ENCODE measurements at places on chromosomes 6 and 20.

- no peak for DNase-seq
Measured at GRCh38 chr6:47727391-47727790, 29.0 kb downstream of the ADGRF4 start.

- DNase-seq: no peak
Measured at GRCh38 chr6:42369568-42369967, 82.2 kb downstream of the TRERF1 start.

- DNase-seq: no peak
Measured at GRCh38 chr6:161853657-161854056, 579.8 kb upstream of the AGPAT4 start.

- no peak for DNase-seq
Measured at GRCh38 chr6:36492092-36492491, 49.3 kb downstream of the KCTD20 start.

DNA sequence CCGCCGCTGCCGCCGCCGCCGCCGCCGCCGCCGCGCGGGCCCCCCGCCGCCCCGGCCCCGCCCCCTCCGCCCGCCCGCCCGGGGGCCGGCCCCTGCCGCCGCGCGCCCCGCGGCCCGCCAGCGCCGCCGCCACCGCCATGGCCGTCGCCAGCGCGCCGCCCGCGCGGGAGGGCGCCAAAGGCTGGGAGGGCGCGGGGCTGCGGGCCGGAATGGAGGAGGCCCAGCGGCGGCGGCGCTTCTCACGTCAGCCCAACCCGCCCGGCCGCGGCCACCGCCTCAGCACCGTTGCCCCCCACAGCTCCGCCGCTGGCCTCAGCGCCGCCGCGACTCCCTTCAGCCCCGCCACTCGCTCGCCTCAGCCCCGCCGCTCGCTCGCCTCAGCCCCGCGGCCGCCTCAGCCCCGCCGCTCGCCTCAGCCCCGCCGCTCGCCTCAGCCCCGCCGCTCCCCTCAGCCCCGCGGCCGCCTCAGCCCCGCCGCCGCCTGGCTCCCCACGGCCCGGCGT, 258 bp downstream of the PHF10 start:
- peak; percentile 19 for DNase-seq

- no peak for DNase-seq
Measured at GRCh38 chr6:145809211-145809610, 5.4 kb downstream of the FBXO30 start.

- no peak for DNase-seq
Measured at GRCh38 chr20:2088891-2089290, 12.7 kb upstream of the STK35 start.

- no peak for DNase-seq
Measured at GRCh38 chr20:32387252-32387651, 29.1 kb downstream of the ASXL1 start.

DNA sequence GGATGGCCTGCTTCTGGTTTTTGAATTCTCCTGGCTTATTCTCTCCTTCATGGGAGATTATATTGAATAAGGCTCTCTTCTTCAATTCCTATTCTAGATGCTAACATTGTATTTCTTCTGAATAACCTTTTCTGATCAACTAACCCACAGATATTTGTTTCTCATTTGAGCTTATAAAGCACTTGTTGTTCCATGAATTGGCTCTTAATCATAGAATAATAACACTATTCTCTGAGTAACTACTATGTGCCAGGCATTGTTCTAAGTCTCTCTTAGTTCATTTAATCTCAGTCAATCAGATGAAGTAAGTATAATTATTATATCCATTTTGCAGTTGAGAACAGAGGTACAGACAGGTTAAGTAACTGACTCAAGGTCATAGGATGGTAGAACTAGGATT, 136.3 kb upstream of the MLIP start:
- DNase-seq: no peak

GRCh38 chr6:150116200-150116800, 26.5 kb upstream of the PPP1R14C start:
- DNase-seq: no peak

DNA sequence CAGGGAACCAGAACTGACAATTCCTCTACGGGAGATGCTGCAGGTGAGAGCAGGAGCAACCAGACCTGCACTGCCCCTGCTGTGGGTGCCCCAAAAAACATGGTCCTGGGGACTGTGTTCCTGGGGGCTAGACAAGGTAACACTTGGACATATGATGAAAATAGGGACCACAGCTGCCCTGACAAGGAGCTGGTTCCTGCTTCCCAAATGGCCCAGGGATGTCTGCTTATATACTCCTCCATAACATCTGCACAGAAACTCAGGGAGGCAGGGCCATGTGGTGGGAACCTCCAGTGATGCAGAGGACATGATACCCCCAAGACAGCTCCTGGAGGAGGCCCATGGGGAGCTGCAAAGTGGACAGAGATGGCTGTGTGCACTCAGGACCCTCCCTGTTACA, 19.8 kb downstream of the HLA-F start:
- no peak for DNase-seq

- DNase-seq: no peak
Measured at GRCh38 chr6:68279793-68280557, 355.1 kb upstream of the ADGRB3 start.

DNA sequence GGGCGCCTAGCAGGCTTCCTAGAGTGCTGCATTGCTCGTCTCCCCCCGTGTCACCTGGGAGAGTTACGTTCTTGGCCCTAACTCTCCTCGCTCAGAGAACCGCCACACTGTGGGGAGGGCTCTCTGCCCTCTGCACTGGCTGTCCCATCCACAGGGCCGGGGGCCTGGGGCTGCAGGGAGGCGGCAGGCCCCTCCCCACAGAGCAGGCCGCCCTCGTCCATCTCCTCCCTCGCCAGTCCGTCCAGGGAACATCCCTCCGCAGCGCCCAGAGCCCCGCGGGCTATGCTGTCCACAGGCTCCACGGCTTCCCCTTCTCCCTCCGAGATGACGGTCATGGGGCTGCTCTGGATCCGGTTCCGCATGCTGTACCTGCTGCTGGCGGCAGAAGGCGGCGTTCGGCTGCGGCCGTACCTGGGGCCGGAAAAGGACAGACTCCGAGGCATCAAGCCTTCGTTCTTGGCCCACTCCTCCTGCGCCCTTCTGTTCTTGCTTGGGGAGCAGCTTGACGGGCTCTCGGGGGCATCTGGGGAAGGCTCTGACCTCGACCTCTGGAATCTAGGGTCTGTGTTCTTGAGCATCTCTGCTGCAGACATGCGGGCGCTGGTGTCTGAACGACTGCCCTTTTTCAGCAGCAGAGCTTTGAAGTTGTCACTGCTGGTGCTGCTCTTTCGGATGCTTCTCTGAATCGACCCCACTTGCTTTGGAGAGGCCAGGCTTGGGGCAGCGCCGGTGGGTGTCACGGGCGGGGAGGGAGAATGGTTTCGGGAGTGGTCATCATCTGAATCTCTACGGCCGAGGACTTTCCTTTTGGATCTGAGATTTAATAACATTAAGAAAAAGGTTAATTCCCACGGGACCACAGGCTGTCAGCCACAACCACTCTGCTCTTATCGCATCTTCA, 20.2 kb downstream of the HEBP2 start:
- DNase-seq: no peak

DNA sequence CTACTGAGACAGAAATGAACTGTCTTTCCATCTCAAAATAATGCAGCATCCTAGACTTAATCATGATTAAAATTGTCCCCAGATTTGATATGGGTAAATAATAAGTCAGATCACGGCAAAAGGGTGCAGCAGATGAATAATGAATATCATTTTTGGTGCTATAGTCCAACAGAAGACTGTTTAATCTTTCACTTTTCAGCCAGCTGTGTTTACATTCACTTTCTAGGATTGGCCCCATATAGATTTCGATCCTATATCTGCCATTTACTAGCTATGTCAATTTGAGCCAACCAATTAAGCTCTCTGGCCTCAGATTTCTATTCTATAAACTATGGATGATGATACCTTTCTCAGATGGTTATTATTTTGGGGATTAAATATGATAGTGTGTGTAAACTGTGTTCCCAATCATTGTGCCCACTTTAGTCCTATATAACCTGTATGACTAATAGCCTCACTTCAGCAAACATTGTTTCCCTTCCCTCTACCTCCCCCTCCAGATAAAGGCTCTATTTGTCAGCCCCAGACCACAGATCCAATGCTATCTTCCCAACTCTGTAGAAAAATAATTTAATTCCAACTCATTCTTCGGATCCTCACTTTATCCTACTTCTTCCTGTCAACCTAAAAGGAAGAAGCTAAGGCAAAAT, 53.6 kb upstream of the NT5E start:
- DNase-seq: no peak

DNA sequence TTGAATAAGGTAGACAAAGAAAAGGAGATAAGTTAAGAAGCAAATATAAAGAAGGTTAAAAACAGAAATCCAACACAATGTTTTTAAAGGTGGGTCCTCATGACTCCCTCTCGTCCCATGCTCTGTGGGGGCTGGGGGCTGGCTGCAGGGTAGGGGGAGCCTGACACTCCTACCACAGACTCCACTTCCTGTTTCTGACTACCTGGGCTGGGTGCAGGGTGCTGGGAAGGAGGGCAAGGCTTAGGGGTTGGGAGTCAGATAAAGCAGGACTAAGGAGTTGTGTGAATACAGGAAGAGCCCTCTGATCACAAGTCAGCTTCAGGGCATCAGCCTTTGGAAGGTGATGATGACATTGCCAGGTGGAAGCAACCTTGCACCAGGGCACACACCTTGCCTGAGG, 277.0 kb upstream of the SGK1 start:
- no peak for DNase-seq

DNA sequence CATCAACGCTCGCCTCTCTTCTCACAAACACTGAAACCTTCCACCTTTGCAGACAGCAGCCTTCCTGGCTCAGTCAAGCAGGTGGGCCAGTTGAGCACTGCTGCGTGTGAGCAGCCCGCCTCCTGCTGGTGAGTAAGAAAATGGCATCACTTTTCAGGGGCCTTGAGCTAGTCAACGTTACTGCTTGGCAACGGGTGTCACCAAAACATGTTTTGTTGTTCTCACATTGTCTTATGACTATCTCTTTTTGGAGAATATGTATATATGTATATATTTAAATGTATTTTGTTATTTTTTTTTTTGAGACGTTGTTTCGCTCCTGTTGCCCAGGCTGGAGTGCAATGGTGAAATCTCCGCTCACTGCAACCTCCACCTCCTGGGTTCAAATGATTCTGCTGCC, 97.0 kb upstream of the AGPAT4 start:
- peak; percentile 71 for DNase-seq

GRCh38 chr20:9140162-9140760, 71.4 kb downstream of the PLCB4 start:
- no peak for DNase-seq

GRCh38 chr6:53532061-53532797, 12.7 kb downstream of the GCLC start:
- no peak for DNase-seq

GRCh38 chr20:44024820-44025580, 110.3 kb downstream of the TOX2 start:
- DNase-seq: no peak

DNA sequence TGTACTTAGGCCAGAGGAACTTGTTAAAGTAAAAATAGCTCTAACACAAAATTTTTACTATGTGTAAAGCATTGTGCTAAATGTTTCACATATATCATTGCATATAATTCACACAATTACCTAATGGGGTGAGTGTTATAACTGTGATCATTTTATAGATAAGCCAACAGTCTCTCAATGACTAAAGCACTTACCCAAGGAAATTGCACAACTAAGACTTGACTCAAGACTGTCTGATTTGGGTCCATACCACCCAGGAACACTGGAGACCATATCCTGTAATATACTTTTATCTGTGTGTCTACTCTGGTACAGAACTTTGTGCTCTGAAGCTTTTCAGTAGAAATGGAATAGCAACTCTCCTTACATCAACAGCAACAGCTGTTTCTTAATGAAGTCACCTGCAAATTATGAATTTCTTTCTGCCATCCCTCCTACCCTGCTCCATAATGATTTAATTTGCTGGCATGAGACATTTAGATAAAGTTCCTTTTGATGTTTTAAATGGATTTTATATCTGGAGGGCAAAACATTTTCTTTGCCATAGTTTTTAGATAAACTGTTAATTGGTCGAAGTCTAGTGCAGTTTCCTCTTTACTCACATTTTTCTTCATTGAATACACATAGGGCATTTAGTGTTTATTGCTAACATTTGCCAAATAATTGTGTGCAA, 47.5 kb downstream of the TSPYL4 start:
- DNase-seq: no peak

DNA sequence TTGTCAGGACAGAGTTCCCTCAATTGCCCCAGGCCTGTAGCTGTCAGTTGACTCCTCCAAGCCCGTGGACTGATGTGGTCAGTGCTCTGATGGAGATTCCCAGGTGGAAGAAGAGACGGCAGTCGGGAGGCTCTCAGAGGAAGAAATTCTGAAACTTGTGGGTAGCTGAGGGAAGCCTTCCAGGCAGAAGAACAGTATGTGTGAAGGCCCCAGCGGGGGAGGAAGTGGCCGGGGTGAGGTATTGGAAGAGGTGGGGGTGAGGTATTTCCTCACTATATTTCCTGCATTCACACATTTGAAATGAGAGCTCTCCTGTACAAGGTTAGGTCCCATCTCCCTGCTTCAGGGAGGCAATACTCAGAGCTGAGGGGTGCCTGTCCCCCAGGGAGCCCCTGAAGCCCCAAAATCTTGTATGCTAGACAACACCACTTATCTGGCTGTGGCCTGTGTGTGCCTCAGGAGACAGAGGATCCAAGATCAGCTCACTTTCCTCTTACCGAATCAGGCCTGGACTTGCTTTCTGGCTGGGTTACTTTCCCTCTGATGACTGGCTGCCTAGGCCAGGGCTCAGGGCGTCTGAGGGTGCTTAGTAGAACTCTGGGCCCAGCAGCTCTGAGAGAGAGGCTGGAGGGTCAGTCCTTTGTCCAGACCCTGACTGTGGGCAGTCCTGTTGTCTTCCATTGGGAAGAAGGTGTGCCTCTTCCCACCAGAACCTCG, 49.3 kb upstream of the MYL9 start:
- no peak for DNase-seq

- DNase-seq: no peak
Measured at GRCh38 chr6:131083687-131084086, 20.6 kb upstream of the EPB41L2 start.

- no peak for DNase-seq
Measured at GRCh38 chr20:10076126-10077080, 41.6 kb downstream of the ANKEF1 start.

DNA sequence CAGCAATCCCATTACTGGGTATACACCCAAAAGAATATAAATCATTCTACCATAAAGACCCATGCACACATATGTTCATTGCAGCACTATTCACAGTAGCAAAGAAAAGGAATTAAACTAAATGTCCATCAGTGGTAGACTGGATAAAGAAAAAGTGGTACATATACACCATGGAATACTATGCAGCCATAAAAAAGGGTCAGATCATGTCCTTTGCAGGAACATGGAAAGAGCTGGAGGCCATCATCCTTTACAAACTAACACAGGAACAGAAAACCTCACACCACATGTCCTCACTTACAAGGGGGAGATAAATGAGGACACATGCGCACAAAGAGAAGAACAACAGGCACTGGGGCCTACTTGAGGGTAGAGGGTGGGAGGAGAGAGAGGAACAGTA, 60.9 kb downstream of the DCDC2 start:
- no peak for DNase-seq

GRCh38 chr6:170221052-170221752, 69.7 kb downstream of the DLL1 start:
- no peak for DNase-seq
